Astrocyte of the hippocampus (primary cell): ENCODE measurements at places on chromosomes 12 and 14.

DNA sequence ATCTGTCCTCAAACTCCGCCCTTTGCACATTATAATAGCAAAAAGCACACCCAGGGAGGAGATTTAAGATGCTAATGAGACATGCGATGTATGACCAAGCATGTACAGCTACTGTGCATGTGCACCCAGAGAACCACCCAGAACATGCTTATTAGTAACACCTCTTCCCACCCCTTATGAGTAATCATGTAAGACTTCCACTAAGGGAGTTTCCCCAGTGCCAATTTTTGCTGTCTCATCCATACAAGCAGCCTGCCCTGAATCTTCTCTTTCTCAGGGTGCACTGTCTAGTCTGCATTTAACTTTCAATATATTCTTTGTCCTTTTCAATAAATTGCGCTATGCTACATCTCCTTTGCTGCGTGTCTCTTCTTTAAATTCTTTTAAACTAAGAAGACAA lies 830.0 kb upstream of the NOVA1 start:
- peak; percentile 53 for DNase-seq

DNA sequence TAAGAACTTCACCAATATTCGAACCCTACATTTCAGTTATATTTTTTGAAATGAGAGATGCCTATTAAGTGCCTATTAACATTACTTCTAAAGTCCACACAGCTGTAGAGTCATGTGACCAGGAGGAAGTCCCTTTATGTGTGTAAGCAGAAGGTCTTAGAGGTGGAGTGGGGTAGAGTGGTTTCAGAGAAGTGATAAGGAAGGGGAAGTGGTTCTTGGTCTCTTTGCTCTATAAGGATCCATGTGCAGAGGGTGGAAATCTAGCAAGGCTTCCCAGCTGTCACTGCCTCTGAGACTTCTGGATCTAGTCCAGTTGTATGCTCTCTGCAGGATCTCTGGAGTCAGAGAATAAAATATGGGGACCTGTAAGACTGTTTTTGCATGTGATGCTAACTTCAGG lies 673.9 kb downstream of the FLRT2 start:
- no peak for DNase-seq

- peak; percentile 30 for DNase-seq
Observed at GRCh38 chr12:82937151-82937550, 250.4 kb downstream of the TMTC2 start.

DNA sequence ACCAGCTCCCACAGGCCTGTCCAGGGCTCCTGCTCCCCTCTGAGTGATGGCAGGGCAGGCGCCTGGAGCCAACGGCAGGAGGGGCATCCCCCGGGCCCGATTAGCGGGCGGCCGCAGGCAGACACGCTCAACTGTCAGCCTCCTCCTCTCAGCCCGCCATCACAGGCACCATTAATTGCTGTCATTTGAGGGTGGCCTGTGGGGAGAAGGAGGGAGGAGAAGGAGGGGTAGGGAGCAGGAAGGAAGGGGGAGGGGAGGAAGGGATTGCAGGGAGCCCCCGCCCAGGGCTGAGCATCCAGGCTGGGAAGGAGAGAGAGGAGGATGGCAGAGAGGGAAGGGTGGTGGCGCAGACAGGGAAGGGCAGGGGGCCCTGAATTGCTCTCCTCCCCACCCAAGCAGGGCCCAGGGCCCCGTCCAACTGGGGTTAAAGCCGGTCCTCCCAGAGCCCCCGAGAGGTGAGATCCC lies 36.1 kb downstream of the NCOR2 start:
- peak; percentile 59 for DNase-seq

DNA sequence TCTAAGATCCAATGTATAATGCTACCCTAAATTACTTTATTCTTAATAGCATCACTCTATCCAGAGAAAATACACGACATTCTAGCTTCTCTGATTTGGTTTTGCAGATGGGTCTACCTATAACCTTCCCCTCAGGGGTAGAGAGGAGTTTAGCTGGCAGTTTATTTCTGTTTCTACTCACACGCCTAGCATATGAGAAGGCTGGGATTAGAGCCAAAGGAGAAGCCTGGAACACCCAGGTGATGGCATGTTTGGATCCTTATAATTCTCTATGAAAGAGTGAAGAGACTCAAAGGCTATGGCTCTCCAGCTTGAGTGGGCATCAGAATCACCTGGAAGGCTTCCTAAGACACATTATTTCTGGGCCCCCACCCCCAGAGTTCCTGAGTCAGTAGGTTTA lies 131.3 kb downstream of the IGF1 start:
- peak; percentile 3 for DNase-seq

DNA sequence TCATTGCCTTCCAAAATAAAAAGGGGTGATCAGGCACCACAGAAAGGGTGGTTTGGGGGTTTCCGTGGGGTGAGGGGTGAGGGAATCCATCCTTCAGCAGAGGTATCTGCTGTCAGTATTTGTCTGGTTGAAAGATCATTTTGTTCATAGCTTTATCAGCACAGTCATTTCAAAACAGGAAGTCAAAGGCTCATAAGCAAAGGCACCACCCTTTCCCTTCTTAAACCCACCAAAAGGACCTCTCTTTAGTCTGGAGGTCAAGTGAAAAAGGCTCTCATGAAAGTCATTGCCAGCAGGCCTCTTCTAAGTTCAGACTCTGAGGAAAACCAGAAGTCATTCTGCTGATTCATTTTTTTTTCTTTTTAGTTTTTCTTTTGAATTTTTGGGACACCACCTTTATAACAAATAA lies 6.2 kb downstream of the CHST11 start:
- DNase-seq, result no peak

- DNase-seq, result no peak
Observed at GRCh38 chr12:104460041-104460719, 3.4 kb downstream of the CHST11 start.

- DNase-seq, result no peak
Observed at GRCh38 chr12:51687614-51688013, 96.6 kb downstream of the SCN8A start.

GRCh38 chr12:71641390-71641789 lies 22.3 kb downstream of the ZFC3H1 start:
- no peak for DNase-seq

DNA sequence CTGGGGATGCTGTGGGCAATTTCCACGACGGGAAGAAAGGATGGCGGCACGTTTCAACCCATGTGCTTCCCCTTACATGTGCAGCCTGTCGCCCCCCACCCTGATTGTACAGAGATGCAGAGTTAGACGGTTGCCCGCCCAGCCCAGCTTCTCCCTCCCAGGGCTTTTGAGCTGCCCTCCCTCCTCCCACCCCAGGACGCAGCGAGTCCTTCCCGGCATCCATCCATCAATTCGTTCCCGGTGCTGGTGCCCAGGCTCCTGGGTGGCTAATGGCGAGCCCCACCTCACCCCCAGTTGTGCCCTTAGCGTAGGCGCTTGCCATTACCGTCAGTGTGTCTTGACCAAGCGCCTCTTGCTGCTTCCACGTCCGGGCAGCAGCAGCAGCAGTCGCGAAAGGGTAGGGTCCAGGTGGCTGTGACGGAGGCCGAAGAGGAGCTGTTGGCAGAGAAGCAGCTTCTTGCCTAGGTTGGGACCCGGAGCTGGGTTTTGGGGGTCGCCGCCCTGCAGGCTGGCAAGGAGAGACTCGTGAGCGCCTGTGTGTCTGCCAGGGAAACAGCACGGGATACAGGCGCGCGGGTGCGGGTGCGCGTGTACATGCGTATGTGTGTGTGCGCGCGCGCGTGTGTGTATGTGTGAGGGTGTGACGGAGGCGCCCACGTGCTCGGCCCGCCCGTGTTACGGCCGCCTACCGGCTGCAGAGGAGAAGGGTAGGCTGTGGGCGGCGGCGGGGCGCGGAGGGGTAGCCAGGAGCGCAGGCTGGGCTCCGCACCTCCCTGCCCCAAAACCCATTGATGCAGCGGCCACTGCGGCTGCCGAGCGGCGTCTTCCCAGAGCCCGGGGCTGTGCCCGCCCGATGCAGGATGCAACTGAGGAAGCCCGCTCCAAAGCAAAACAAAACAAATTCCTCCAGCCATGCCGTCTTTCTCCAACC lies at the start of gene SLC6A15:
Gene SLC6A15, minus strand, starts transcription at position 602 of the 931 bp plus-strand sequence. CDS start 20,679 bp downstream, outside the sequence.
- DNase-seq, result peak; percentile 78

GRCh38 chr12:40335991-40336390 lies 111.2 kb downstream of the LRRK2 start:
- DNase-seq, result no peak

GRCh38 chr14:99203080-99203479 lies 68.9 kb downstream of the BCL11B start:
- no peak for DNase-seq

GRCh38 chr12:62799766-62800406 lies 135.1 kb downstream of the PPM1H start:
- DNase-seq, result no peak

- no peak for DNase-seq
Observed at GRCh38 chr14:22802860-22803686, 12.2 kb downstream of the SLC7A7 start.

DNA sequence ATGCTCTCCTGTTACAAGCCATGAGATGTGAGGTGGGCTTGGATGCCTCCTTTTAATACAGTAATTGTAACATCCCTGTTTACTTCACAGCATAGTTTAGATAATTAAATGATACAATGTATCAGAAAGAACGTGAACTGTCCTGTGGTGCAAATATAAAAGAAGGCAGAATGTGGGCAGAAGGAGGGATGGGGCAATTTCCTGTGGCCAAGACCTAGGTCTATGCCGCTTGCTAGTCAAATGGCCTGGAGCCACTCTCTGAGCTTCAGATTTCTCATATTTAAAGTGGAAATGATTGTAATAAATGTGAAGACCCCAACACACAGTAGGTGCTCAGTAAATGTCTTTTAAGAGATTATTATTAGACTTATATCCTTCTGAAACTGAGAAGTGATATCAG lies 24.0 kb upstream of the EVL start:
- no peak for DNase-seq

DNA sequence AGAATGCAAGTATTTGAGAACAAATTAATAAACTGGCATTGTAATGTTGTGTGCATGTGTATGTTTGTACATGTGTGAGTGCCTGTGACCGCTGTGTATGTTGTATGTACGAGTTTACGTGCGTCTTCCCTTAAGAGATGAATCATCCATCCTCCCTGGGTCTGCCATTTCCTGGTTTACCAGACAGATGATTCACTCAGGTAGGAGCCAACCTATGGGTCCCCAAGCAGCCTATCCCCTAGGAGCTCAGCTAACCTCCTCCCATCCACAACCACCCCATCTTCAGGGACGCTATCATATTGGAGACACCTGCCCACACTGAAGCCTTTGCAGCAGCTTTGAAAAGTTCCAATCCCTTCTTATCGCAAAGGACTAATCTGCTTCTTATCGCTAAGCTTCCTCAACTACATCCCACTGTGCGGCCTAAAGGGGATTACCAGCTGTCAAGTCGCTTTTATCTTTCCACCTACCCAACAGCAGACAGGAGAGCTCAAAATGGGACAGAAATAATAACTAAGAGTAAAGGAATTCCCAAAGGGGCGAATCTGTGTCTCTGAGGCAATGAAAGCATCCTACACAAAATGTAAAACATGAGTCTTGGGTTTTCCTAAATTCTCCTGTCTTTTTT lies 81.5 kb upstream of the TMCC3 start:
- DNase-seq, result no peak

- DNase-seq, result no peak
Observed at GRCh38 chr14:53695692-53696214, 260.9 kb downstream of the BMP4 start.

DNA sequence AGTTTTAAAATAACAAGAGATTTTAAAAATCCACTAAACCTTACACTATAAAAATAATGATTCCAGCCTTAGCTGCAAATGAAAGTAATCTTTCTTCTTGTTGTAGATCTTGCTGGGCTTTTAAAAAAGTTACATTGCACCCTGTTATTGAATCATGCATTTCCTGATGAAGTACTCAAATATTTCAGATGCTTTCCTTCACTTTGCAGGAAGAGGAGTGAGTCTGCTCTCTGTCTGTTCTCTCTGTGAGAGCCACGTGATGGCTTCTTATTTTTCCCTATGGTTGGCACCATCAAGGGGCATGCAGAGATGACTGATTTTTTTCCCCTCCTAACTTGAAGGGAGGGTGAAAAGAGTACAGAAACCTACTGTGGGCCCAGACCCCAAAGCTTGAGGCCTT lies 262.7 kb downstream of the ATP23 start:
- DNase-seq, result no peak

DNA sequence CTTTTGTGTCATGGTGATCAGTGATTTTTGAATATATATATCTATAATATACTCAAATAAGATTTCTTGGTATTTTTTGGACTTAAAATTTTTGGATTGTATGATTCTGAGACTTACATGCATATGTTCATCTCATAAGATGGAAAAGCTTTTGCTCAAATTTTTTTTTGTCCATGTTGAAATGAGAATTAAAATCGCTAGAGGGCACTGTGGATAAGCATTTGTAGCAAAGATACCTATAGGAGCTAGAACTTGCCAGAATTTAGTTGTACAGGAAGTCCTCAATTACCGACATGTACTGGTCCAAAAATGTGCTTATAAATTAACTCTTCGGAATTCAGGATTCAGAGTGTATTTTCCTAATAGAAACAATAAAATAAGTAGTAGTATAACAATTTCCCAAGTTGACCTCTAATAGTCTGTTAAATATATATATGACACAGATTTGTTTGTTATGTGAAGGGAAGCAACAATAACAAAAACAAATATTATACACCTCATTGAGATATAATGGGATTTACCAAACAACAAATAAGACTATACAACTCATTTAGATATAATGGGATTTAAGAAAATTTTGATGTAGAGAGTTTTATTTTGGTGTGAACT lies 179.6 kb downstream of the TMEM117 start:
- DNase-seq, result peak; percentile 66

DNA sequence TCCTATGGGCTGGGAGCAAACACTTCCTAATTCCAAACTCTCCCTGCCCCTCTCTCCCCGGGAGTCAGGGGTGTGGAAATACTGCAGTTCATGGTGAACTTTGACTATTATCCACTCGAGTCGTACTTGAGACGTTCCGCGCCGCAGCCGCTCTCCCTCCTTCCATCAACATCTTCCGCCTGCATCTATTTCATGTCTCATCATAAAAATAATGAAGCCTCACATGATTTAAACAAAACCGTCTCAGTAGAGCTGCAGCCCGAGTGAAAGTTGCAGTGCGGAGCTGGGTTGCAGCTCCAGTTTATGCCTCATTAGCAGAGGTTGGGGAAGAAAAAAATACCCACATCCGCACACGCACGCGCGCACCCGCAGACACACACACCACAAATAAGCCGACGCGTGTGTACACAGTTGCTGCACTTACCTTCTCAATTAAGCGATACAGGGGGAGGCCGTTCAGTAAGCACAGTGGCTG lies 283 bp downstream of the LMO3 start:
- DNase-seq, result peak; percentile 35

DNA sequence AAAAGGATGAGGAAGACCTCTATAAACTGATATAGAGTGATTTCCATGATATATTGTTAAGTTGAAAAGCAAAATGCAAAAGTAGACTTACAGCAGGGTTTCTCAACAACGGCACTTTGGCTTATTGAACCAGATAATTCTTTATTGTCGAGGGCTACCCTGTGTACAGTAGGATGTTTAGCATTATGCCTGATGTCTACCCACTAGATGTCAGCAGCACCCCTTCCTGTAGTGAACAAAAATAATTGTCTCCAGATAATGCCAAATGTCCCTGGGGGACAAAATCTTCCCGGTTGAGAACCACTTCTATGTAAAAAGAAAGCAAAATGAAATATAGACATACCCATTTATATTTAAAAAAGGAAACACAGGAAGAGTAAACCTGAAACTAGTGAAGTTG lies 32.4 kb downstream of the ABCD2 start:
- DNase-seq, result no peak
